ENCODE measurements at places on chromosomes 5 and 9. TPM values are rescaled to one million over a fixed set of nuclear protein-coding genes. Genes with fewer than 3 reads are reported as not detected.
A peak's percentile ranks its signal among the peaks of the same experiment; 100 is the strongest.

DNA sequence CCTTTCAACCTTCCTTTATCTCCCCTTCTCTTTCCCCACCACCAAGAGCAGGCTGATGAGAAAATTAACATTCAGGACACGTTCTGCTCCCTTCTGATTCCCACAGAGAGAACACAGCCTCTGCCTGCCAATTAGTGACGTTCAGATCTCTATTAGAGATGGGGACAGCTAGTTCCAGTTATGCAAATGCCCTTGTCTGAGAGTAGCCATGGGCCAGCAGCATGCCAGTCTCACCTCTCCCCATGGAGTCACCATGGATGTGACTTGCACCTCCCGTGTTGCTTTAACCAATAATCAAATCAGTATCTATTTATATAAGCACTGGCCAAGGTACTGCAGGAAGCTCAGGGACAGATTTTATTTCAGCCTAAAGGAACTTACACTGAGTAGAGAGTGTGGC, 61.3 kb downstream of the KCNIP1 start:
- DNase-seq = no peak

DNA sequence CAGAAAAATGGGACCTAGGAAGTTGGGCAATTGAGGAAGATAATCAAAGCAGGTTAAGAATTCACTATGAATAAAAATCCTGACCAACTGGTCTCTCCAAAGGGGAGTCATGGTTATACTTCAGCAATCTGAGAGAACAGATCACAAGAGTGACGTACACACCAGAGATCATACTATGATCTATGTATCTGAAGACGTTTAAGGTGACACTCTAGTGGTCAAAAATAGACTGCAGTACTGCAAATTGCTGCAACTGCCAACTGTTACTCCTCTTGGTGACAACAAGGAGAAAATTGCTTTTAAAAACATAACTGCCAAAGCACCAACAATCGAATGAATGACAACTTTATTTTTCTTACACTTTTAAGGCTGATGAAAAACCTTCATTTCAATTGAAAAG, 4.9 kb downstream of the AK6 start:
- DNase-seq = no peak

- DNase-seq = no peak
Observed at GRCh38 chr9:120711841-120712538, 2.3 kb downstream of the MEGF9 start.

- no peak for DNase-seq
Observed at GRCh38 chr5:102711525-102712385, 43.4 kb upstream of the PAM start.

GRCh38 chr5:65919773-65920172, 6.6 kb upstream of the ERBIN start:
- DNase-seq = no peak

DNA sequence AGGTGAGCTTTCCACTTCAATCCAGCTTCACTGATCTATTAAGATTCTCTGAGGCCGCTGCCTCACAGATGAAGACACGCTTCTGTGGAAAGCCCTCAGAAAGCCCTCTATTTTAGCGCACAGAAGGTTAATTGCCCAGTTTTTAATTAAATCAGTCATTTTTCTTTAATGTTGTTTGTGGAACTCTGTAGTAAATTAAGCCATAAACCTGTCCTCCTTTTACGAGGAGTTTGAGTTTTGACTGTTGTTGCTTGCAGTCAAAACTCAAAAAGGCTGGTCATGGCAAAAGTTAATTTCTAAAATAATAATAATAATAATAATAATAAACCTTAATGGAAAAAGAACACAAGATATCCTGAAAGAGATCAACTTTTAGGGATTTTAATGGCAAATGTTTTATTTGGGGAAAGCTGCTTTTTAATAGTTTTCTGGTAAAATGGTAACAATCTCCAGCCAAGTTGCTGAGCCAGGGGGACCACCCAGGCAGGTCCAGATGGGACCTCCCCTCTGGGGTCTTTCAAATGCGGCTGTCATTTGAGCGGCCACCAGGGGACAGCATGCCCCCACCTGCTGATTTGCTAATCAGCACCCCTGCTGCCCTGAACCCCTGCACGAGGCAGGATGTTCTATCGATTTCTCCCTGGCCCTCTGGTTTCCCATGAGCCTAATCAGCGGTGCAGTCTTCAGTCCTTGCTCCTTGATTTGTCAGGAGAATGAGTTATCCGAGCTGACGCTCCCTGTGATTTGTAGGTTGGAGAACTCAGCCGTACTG, 247.2 kb downstream of the FSTL4 start:
- DNase-seq = no peak

DNA sequence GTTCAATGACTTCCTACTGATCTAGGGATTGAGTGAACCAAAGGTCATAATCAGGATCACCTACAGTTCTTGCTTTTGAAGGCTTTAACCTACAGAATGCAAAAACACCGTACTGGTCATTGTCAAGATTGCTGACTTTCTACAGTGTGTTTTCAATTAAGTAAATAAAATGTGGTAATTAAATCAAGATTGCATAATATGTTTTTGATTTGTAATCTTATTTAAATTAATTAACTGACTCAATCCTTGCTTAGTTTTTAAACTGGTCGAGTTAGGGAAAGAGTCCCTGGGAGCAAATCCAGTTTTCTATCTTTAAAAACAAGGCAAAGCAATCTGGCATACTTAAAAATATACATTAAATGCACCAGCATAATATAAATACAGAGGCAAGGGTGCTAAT, 125.9 kb downstream of the NFIB start:
- no peak for DNase-seq

- peak; percentile 63 for DNase-seq
Observed at GRCh38 chr9:27726244-27727081, 153.2 kb upstream of the C9orf72 start.

DNA sequence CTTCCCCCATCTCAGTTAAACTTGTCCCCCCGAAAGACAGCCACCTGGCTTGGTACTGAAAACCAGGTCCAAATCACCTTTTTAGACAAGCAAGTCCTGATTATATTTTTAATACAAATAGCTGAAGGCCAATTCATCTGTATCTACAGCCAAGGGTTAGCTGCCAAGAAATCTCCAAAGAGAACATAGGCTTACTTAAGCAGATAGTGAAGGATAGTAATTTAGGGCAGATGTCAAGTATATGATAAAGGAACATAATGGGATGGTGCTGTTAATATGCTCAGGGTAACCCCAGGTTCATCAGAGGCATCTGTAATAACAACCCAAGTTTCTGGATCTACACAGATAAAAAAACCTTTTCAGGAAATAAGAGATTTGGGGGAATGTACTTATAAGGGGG, 133.0 kb downstream of the EBF1 start:
- DNase-seq = no peak

DNA sequence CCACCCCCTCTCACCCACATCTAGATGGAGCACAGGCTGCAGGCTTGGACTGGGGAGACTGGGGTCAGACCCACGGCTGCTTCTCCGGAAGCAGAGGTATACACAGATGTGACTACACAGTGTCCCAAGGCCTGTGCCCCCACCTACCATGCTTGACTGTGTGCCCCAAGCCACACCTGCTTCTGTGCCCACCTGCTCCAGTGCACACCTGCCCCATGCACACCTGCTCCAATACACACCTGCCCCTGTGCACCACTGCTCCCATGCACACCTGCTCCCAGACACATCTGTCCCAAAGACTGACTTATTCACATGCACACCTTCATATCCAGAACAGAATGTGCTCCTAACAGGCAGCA, 5.5 kb upstream of the COL5A1 start:
- DNase-seq = no peak

DNA sequence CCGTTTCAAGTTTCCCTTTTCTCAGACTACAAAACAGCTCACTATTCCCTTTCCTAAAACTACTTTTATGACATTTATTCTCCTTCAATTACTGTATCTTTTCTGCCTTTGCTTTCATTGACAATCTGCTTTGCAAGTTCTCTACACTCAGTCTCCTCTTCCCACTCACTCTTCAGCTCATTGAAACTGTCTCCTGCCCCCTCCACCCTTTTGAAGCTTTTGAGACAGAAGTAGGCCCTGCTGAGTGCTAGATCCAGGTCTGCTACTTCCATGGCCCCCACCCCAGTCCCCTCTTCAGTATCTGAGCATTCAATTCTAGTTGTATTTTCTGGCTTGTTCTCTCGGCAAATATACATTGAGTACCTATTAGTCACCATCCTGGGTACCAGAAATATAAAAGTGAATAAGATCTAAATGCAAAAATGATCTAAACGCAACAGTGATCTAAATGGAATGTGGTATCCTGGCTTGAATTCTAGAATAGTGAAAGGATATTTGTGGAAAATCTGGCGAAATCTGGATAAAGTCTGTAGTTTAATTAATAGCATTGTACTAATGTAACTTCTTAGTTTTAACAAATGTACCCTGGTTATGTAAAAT, 58.4 kb downstream of the OR2K2 start:
- no peak for DNase-seq

DNA sequence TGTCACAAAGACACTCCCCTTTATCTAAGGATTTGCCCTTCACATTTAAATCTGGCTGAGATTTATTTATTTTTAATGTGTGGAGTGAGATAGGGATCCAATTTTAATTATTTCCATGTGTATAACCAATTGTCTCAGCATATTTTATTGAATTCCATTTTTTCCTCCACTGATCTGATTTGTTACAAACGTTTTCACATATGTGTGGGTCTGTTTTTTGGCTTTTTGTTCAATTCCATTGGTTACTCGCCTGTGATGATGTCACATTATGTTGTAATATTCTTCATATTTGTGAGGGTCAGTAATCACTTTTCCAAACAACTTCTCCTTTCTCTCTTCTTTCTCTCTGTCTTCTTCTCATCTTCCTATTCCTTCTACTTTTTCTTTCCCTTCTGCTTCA, 278.3 kb upstream of the RFX3 start:
- no peak for DNase-seq

DNA sequence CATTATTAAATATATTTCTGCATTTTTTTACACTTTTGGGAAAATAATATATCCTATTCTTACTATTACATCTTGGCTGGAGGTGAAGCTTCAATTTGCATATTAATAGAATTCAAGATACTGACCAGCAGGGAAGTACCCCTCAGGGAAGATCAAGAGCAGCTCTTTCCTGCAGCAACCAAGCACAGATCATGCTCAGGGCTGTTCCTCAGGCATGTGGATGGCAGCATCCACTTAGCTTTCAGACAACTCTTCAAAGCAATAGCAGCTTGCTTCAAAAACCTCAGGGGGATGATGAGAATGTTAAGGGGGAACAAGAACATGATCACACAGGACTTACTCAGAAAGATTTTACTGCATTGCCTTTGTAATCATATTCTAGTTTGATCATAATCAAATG, 731.8 kb downstream of the SEMA5A start:
- no peak for DNase-seq

The ENTREP1 gene
- 1.7 TPM for total RNA-seq

The YTHDC2 gene
- 22.8 TPM for total RNA-seq

The GPBP1 gene
- total RNA-seq = 46.5 TPM

Measured in colonic mucosa (tissue), 4 donors.